Type B pancreatic cell (in vitro differentiated cells): ENCODE measurements at places on chromosomes 5 and 9. TPM values are rescaled to one million over a fixed set of nuclear protein-coding genes. Genes with fewer than 3 reads are reported as not detected.

GRCh38 chr5:150513375-150514309 is 5.7 kb downstream of the NDST1 start:
- DNase-seq, result no peak
- no peaks in the 10 kb centered on the region for H3K36me3 ChIP-seq
- peak overlapping the region; percentile 62 for H3K27ac ChIP-seq
- no peak overlapping the region for H3K4me3 ChIP-seq
- H3K27me3 ChIP-seq, result no peaks in the 10 kb centered on the region
- peaks cover 67% of the 10 kb centered on the region for H3K4me1 ChIP-seq

DNA sequence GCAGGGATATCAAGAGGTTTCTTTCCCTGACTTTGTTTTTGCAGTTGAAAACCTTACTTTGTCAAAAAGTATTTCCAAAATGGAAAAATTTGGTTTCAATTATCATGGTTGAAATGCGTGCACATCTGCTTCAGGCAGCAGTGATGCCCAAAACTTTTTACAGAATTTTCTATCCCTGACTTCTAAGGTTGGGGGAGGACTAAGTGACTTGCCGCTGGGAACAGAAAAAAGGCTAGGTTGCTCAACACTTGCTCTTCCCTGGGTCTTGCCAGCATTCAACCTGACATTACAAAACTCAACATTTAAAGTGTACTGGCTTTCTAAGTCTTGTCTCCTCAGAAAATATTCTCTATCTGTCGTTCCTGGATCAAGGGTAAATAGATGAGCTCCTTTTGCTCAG is 4.7 kb downstream of the KLHL3 start:
- H3K36me3 ChIP-seq, result no peaks in the 10 kb centered on the region
- no peak overlapping the region for H3K4me3 ChIP-seq
- peaks cover 7% of the 10 kb centered on the region for H3K4me1 ChIP-seq
- no peaks in the 10 kb centered on the region for H3K27me3 ChIP-seq

GRCh38 chr5:56481428-56482357 is 248.6 kb upstream of the ANKRD55 start:
- H3K27ac ChIP-seq, result peak overlapping the region; percentile 82
- H3K27me3 ChIP-seq, result no peaks in the 10 kb centered on the region
- H3K4me1 ChIP-seq, result peaks cover 30% of the 10 kb centered on the region
- no peak for DNase-seq

DNA sequence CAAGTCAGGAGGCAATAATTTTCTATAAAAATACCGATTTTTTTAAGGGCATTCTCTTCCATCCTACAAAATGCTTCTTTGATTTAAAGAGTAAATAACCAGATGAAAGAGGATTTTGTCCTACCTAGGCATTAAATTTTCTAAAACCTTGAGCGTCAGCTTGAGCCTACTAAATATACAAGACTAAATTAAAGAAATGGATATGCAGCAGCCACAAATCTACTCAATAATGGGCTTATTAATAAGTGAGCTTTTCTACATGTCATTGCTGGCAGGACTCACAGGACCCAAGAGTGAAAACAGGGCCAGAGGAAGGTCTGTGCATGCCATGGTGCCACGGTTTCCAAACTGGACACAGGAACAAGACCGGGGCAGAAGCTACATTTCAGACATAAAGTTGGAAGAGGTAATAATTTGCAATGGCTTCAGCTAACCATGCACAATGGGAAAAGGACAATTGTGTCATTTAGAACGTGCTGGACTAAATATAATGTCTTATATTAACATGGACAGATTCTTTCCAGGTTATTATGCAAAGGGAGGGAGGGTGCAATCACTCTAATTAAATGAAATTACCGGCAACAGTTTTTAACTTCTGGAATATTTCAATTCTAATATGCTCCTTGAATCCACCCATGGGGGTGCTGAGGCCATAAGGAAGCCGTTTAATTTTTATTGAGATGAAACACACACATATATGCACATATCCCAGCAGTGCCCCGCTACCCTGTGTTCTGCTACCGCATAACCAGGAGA is 5.2 kb downstream of the WHRN start:
- no peak overlapping the region for H3K27ac ChIP-seq
- no peak for DNase-seq
- peaks cover 10% of the 10 kb centered on the region for H3K27me3 ChIP-seq

DNA sequence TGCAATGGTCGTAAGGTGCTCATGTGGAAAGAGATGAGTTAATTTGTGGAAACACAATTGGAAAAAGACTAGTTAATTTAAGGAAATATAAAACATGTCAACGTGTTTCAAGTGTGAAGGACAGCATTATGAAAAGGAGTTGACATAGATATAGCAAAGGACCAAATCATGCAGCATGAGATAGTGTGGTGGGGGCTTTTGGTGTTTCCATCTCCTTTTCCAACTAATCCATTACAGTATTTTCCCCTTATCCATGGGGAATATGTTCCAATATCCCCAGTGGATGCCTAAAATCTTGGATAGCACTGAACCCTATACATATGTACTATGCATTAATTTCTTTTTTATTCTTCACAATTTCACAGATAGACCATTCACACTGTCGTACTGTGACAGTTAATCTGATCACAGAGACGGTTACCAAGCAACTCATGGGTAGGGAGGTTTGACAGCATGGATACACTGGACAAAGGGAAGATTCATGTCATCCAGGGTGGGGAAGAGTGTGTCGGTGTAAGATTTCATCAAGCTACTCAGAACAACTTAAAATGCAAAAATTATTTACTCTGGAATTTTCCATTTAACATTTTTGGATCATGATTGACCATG is 238.6 kb downstream of the CDH12 start:
- H3K27me3 ChIP-seq, result no peaks in the 10 kb centered on the region
- no peaks in the 10 kb centered on the region for H3K4me1 ChIP-seq
- H3K4me3 ChIP-seq, result no peak overlapping the region
- H3K27ac ChIP-seq, result no peak overlapping the region
- no peaks in the 10 kb centered on the region for H3K36me3 ChIP-seq

Gene SLC36A2
- total RNA-seq, result not detected in 2 replicates

DNA sequence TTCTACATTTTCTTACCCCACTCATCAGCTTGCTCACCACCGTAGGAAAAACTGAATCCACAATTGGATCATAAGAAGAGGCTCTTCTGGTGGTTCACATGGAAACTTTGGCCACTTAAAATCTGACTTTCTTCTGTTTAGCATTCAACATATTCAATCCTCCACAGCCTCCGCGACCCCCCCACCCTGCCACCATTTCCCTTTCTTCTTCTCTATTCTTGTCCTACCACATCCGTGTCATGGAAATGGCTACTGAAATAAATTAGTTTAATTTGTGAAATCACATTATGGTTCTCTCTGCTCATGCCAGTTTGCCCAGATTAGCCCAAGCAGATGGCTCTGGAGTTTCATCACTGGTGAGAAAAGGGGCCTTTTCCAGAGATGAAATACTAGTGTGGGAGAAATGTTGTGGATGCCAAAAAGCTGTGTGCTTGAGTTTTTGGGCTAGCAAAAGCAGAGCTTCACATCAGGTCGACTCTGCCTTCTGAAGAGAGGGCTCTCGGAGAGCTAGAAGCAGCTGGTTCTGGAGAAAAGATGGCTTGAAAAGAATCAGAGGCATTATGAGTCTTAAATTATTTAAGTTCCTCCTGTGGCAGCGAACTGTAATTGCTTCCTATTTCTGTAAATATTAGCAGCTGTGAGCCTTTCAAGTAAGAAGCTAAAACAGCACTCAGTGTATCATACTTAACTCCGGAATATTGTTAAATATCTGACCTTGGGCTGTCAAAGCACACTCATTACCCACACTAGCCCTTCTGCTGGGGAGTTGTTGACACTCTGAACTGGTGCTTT is 107.1 kb downstream of the MAT2B start:
- H3K4me3 ChIP-seq, result no peak overlapping the region
- H3K36me3 ChIP-seq, result no peaks in the 10 kb centered on the region
- H3K4me1 ChIP-seq, result no peaks in the 10 kb centered on the region
- no peak for DNase-seq
- H3K27me3 ChIP-seq, result peaks cover 3% of the 10 kb centered on the region

DNA sequence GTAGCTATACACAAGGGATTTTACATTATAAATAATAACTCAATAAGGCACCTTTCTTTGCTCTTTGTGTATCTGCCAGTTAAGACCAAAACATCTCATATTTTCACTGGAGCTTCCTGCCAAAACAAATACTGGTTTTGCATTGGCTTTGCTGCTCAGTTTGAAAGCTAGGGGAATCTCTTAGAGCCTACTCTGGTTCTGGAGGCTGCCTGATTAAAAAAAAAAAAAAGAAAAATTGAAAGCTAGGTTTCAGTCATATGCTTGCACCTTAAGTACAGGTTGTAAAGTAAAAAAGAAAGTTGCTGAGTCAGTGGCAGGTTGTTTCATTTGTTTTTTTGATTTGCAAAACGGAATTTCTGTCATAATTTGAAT is 2.3 kb downstream of the DENND4C start:
- no peak overlapping the region for H3K27ac ChIP-seq
- no peaks in the 10 kb centered on the region for H3K27me3 ChIP-seq
- peaks cover 11% of the 10 kb centered on the region for H3K4me1 ChIP-seq

DNA sequence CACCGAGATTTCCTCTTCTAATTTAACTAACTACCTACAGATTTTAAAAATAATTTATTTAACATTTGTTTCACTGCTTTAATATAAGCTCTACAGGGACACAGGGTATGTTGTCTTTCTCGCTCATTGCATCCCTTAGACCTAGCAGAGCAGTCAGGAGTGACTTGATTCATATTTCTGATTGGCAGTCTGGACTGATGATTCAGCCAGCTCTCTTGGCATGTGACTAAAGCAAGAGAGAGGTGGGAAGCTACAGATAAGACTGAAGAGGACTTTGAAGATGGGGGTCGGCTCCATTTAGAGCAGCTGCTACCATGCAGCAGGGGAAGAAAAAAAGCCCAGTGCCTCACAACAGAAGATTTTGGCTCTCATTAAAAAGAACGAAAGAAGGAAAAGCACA is 173.4 kb upstream of the STK32A start:
- peaks cover 9% of the 10 kb centered on the region for H3K4me1 ChIP-seq
- no peak for DNase-seq
- peaks cover 8% of the 10 kb centered on the region for H3K27me3 ChIP-seq
- no peak overlapping the region for H3K4me3 ChIP-seq
- no peaks in the 10 kb centered on the region for H3K36me3 ChIP-seq

DNA sequence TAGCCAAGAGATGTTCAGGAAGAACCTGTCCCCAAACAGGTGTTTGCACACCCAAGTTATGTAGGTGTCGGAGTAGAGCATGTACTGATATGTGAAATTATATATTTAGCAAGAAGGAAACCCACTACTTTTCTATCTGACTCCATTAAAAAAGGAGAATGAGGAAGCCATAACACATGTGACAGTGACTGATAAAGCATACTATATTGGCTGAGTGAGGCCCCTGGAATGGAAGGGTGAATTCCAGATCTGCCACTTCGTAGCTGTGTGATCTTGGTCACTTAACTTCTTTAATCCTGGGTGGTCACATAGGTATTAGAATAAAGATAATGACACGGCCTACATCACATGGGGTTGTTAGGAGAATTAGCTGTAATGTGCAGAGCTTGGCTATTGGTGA is 116.0 kb upstream of the MAN2A1 start:
- H3K27ac ChIP-seq, result no peak overlapping the region
- no peak for DNase-seq
- no peaks in the 10 kb centered on the region for H3K4me1 ChIP-seq
- H3K36me3 ChIP-seq, result no peaks in the 10 kb centered on the region
